ENCODE measurements at places on chromosomes 12 and 14.

DNA sequence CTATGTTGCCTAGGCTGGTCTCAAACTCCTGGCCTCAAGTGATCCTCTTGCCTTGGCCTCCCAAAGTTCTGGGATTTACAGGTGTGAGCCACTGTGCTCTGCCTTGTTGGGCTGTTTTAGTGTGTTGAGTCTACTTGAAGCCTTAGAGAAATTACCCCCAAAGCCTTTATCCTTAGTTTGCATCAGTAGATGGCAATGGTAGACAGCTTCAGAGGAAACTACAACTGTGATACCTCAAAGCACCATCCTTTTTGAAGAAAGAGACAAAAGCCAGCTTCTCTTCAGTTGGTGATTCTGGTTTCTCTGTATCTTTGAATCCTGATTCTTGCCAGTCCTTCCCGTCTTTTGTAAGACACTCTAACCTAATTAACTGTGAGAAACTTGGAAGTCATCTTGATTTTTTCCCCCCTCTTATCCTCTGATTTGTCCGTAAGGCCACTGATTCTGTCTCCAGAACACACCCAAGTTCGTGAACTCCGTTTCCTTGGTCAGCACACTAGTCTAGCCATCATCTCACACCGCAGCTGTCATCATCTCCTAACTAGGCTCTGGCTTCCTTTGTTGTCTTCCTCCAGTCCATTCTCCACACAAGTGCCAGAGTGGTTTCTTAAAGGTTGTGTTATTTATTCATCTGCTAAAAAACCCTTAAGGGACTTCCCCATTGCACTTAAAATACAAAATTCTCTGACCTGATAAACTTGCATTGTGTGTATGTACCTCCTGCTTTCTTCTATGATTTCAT lies 20.2 kb downstream of the ATP2A2 start:
- DNase-seq = no peak

- DNase-seq = no peak
These were observed 42.9 kb downstream of the INSM2 start for GRCh38 chr14:35576856-35577255.

- DNase-seq = no peak
These were observed 1.4 kb downstream of the NFYB start for GRCh38 chr12:104136577-104136976.

GRCh38 chr12:1834186-1834925 lies 14.0 kb downstream of the LRTM2 start:
- DNase-seq = no peak

- no peak for DNase-seq
These were observed 1.4 kb downstream of the HECTD4 start for GRCh38 chr12:112380663-112381405.

- no peak for DNase-seq
These were observed 759.7 kb downstream of the GALC start for GRCh38 chr14:87233266-87233665.

DNA sequence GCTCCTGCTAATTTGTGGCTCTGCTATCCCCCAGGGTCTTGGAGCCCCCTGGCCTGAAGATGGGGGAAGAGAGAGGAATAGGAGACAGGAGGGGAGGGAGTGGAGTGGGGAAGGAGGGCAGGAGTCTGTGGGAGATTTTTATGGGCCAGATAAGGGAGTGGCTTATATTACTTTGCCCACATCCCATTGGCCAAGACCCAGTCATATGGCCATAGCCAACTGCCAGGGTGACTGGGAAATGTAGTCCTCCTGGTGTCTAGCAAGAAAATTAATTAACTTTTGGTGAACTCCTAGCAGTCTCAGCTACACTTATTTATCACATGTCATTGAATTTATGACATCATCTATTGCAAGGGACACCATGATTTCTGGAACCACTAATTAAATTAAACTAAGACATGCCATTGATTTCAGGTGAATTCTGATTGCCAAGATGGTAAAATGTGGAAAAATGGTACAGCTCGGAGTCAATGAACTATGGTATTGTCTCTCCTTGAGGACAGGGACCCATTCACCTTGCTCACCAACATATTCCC lies 50.3 kb downstream of the ESRRB start:
- no peak for DNase-seq

- DNase-seq = no peak
These were observed 1.8 kb downstream of the PXN start for GRCh38 chr12:120263748-120264085.

GRCh38 chr12:57719777-57720605 lies 18.6 kb downstream of the AGAP2 start:
- DNase-seq = no peak

DNA sequence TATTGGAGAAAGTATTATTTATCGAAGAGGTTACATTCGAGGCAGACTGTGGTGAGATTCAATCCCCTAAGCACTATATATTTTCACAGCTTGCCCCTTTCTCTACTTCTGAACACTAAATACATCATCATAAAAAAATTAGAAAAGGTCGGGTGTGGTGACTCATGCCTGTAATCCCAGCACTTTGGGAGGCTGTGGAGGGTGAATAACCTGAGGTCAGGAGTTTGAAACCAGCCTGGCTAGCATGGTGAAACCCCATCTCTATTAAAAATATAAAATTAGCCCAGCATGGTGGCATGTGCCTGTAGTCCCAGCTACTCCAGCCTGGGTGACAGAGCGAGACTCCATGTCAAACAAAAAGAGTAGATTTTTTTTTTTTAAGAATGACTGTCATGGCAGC lies 70.6 kb upstream of the MYF6 start:
- no peak for DNase-seq

GRCh38 chr12:7678744-7679143 lies 13.0 kb upstream of the APOBEC1 start:
- DNase-seq = no peak

DNA sequence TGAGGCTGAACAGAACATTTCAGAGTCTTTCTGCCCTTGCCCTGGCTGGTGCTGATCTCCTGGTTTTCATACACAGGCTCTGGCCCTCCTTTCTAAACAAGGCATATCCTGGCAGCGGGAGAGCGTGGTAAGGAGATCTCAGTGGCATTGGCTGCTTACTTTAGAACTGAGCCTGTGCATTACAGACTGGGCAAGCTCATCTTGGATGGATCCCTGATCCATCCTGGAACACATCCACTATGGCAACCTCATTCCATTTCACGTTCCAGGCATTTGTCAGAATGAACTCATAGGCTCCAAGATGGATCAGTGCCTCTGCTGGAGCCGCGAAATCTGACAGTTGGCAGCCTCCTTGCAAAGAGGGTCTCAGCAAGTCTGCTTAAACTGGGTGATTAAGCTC lies 224.5 kb upstream of the PELI2 start:
- no peak for DNase-seq

DNA sequence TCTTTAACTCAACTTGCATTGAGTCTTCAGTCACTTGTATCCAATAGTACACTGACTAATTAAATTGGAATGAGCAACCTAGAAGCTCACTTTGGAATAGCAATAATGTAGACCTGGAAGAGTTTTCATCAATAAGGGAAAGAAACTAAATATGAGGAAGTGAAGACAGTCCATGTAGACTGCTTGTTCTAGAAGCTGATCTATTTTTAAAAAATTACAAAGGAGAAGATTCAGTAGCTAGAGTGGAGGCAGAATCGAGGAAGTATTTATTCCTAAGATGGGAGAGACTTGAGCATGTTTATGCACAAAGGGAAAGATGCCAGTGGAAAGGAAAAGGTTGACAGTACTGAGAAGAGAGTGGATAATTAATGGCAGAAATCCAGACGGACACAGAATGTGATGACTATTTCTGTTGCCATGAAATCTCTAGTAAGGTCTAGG lies 156.3 kb upstream of the PDE3A start:
- no peak for DNase-seq

DNA sequence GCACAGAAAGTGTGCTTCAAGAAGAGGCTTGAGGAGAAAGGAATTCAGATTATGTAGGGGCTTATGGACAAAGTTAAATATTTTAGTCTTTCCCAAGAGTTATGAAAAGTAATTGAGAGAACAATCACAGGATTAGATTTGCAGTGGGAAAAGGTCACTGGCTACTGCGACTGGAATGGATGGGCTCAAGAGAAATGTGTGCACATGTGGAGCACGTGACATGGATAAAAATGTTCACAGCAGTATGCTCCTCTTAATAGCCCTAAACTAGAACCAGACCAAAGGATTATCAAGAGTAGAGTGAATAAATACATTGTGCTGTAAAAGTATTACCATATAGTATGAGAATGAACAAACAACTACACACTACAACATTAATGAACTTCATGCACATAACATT lies 78.1 kb downstream of the ABCD2 start:
- no peak for DNase-seq

DNA sequence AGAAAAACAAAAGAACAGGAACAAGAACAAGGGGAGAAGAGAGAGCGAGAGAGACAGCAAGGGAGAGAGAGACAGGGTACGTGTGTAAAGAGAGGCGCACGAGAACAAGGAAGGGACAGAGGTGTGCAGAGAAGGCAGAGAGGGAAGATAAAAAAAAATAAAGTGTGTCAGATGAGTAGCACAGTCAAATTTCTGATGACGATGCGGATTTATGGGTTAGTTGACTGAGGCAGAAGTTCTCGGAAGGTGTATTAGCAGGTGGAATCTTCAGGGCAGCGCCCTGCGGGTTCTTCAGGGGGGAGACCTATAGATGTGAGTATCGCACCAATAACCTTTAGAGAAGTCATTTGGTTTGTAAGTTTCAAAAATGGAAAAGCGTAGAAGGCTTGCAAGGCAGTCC lies 44.8 kb downstream of the PRKAB1 start:
- DNase-seq = no peak

DNA sequence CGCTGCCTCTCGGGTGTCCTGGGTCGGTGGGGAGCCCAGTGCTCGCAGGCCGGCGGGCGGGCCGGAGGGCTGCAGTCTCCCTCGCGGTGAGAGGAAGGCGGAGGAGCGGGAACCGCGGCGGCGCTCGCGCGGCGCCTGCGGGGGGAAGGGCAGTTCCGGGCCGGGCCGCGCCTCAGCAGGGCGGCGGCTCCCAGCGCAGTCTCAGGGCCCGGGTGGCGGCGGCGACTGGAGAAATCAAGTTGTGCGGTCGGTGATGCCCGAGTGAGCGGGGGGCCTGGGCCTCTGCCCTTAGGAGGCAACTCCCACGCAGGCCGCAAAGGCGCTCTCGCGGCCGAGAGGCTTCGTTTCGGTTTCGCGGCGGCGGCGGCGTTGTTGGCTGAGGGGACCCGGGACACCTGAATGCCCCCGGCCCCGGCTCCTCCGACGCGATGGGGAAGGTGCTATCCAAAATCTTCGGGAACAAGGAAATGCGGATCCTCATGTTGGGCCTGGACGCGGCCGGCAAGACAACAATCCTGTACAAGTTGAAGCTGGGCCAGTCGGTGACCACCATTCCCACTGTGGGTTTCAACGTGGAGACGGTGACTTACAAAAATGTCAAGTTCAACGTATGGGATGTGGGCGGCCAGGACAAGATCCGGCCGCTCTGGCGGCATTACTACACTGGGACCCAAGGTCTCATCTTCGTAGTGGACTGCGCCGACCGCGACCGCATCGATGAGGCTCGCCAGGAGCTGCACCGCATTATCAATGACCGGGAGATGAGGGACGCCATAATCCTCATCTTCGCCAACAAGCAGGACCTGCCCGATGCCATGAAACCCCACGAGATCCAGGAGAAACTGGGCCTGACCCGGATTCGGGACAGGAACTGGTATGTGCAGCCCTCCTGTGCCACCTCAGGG lies 679 bp downstream of the ARF6 start:
- peak; percentile 82 for DNase-seq

DNA sequence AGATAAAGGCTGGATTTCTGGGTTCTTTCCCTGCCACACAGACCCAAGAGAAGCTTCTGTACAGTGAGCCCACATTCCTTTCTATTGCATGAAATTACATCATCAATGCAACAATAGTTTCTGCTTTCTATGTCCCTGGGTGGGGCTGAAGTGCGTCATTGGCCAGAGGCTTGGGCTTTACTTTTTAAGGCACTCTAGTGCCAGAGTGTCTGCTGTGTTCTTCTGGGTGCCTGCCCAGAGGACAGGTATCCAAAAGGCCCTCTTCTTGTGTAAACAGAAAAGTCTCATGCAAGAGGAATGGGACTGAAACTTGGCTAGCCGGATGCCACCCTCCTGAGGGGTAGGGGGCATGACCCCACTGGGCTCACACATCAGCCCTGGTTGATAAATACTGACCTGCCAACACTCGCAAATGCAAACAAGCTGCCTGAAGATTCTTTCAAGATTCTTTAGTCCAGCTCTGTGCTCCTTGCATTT lies 5.9 kb downstream of the KRT86 start:
- peak; percentile 47 for DNase-seq

- no peak for DNase-seq
These were observed 367.3 kb downstream of the DUSP6 start for GRCh38 chr12:88985011-88985410.

GRCh38 chr12:110280392-110280778 lies 662 bp upstream of the ATP2A2 start:
- DNase-seq = peak; percentile 62

All from CD4-positive, alpha-beta T cell treated with Interleukin-1 beta for 1 hour (primary cell).